Fibroblast of skin of abdomen (primary cell): ENCODE measurements at places on chromosomes 1 and 21.

GRCh38 chr1:209899948-209900347, 38.1 kb upstream of the SYT14 start:
- no peak for DNase-seq

GRCh38 chr1:210232511-210233215, at the start of gene SERTAD4:
Gene SERTAD4, plus strand, starts transcription at chr1:210232796. Its CDS starts 5,165 bp downstream, at chr1:210237961.
- DNase-seq = no peak

GRCh38 chr1:32393832-32394140, 455 bp downstream of the BSDC1 start:
- peak; percentile 4 for DNase-seq

DNA sequence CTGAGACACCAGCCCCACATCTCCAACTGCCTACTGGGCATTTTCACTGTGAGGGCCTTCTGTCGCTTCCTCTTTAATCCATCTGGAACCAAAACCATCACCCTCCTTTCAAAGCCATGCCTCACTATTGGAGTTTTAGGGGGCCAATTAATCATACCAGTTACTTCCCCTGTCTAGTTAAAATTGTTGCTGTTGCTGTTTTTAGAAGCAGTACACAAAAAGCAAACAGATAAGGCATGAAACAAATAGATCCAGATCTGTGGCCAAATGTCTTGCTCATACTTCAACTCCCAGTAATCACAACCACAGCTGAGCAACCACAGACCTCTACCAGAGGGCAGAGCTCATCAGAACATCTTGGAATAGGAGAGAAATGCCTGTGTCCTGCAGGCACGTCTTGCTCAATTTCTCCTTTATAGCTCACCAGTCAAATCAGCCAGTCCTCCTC, 133.8 kb upstream of the C1orf105 start:
- DNase-seq = peak; percentile 89

- DNase-seq = no peak
Measured at GRCh38 chr1:22190251-22190650, 47.4 kb upstream of the WNT4 start.

GRCh38 chr1:65392497-65392896, 28.0 kb upstream of the LEPR start:
- DNase-seq = no peak

- peak; percentile 50 for DNase-seq
Measured at GRCh38 chr1:109722908-109723691, 11.0 kb downstream of the GSTM5 start.

- no peak for DNase-seq
Measured at GRCh38 chr1:58033311-58033710, 513.2 kb downstream of the OMA1 start.

DNA sequence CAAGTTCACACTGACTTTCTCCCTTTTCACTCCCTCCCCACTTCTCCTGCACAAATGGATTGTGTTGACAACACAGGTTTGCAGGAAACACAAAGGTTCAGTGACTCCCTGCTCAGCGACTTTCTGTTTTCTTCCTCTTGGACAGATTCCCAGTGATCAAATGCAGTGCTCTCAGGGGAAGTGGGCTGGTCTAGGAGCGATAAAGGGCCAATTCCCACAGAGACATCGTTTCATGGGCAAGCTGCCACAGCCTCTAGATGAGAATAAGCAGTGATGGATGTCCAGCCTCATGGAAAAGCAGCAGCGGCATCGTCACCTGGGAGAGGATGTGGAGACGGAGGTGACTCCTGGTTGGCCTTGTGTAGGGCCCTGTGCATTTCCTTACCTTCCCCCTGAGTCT, 30.6 kb downstream of the FYB2 start:
- DNase-seq = no peak

DNA sequence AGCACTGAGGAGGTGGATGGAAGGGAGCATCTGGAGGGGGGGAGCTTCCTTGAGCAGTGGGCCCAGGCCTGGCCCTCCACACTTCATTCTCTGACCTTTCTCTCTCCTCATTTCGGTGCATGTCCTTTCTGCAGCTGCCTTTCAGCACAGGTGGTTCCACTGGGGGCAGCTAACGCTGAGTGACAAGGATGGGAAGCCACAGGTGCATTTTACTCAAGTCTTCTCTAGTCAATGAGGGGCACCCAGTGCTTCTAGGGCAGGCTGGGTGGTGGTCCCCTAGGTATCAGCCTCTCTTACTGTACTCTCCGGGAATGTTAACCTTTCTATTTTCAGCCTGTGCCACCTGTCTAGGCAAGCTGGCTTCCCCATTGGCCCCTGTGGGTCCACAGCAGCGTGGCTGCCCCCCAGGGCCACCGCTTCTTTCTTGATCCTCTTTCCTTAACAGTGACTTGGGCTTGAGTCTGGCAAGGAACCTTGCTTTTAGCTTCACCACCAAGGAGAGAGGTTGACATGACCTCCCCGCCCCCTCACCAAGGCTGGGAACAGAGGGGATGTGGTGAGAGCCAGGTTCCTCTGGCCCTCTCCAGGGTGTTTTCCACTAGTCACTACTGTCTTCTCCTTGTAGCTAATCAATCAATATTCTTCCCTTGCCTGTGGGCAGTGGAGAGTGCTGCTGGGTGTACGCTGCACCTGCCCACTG, 43.2 kb downstream of the YARS1 start:
- DNase-seq = no peak

- no peak for DNase-seq
Measured at GRCh38 chr1:53486395-53487026, 27.3 kb downstream of the DMRTB1 start.

GRCh38 chr1:61138921-61139774, 56.8 kb downstream of the NFIA start:
- peak; percentile 26 for DNase-seq

- DNase-seq = no peak
Measured at GRCh38 chr21:26570203-26570602, 2.9 kb downstream of the CYYR1 start.

- DNase-seq = no peak
Measured at GRCh38 chr1:98923667-98924066, 81.0 kb downstream of the PLPPR5 start.

DNA sequence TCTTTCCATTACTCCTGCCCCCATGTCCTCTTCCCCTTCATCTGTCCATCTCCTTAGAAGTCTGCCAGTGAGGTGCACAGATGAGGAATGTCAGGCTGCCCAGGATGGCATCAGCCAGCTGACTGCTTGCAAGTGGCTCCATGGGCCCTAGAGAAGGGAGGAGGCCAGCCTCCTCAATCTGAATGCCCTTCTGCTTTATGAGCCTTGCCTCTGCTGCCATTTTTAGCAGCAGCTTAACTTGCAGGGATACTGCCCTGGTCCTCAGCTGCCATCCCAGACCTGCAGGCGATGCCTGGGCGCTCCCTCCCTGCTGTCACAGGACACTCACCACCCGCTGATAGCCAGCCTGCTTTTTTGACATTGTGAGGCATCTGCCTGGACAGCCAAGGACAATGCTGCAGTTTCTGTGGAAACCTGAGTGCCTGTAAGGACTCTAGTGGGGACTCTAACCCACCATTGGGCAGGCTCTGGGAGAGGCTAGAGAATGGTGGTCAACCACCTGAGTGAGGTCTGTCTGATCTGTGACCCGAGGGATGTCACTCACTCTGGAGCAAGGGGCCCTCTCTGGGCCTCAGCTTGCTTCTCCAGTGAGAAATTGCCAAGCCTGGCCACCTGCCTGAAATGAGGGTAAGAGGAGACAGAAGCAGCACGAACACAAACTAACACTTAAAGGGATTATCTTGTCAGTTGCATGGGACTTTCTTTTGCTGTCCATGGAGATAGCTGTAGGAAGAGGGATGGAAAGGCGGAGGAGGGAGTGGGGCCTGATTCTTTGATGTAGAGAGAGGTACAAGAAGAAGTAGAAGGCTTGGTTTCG, 185.0 kb downstream of the MIS18A start:
- no peak for DNase-seq

GRCh38 chr1:59044535-59045121, 252.3 kb upstream of the FGGY start:
- no peak for DNase-seq

DNA sequence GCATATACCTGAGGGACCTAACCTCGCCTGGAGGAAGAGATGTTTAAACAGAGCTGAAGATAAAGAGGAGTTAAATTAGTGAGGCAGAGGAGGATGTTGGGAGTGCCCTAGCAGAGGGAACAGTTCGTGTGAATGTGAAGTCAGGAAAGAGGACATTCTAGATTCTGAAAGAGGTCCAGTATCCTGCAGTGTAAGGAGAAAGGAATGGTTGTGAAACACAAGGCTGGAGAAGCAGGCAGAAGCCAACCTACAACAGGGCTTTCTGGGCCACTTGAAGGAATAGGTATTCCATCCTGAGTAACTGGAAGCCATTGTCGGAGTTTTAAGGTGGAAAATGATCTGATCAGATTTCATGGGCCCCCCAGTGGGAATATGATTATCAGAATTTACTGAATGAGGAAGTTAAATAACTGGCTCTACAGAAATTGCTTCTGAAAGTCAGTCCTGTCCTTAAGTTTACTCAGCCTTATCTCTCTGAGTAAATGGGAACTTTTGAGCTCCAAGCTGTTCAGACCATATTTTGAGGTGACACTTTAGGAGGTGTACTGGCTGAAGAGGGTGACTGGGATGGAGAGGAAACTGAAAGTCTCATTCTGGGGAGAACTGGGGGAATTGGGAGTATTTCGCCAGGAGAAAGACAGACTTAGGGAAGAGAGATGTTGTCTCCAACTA, 24.4 kb upstream of the FAAH start:
- DNase-seq = no peak

DNA sequence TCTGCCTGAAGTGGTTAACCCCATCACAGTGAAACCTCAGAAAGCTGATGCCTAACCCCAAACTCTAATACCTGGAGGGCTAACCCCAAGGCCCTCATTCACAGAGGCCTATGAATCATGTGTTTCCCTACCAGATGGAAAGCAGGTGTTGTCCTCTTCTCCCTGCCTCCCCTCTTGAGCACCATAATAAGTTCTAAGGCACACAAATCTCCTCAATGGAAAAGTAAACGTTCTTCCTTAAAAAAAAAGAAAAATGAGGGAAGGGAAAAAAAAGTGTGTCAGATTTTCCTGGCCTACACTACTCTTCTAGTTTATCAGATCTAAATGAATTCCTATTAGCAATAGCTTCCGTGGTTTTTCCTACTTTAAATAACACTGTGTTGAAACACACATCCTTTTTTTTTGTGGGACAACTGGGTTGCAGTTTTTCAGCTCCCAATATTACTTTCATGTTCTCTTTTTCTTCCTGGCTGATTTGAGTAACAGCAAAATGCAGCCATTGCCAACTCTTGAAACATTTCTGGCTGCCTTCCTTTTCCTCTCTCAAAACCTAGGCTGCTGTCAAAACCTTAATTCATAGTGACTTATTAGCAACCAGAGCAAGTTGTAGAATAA, 43.2 kb downstream of the SLC44A3 start:
- peak; percentile 80 for DNase-seq

GRCh38 chr1:159800177-159800930, 1.8 kb upstream of the FCRL6 start:
- peak; percentile 9 for DNase-seq

- no peak for DNase-seq
Measured at GRCh38 chr1:192552760-192553191, 22.8 kb upstream of the RGS1 start.

GRCh38 chr1:162475539-162476185, 22.0 kb upstream of the UHMK1 start:
- DNase-seq = no peak

- DNase-seq = no peak
Measured at GRCh38 chr1:110336300-110337039, 2.7 kb upstream of the RBM15 start.

GRCh38 chr21:35748678-35749314, 311.5 kb downstream of the SETD4 start:
- no peak for DNase-seq

- DNase-seq = no peak
Measured at GRCh38 chr1:246113555-246114095, 393.5 kb downstream of the SMYD3 start.

- DNase-seq = no peak
Measured at GRCh38 chr21:44379991-44380865, 26.8 kb downstream of the TRPM2 start.

- DNase-seq = no peak
Measured at GRCh38 chr1:233261695-233262094, 33.8 kb downstream of the PCNX2 start.

DNA sequence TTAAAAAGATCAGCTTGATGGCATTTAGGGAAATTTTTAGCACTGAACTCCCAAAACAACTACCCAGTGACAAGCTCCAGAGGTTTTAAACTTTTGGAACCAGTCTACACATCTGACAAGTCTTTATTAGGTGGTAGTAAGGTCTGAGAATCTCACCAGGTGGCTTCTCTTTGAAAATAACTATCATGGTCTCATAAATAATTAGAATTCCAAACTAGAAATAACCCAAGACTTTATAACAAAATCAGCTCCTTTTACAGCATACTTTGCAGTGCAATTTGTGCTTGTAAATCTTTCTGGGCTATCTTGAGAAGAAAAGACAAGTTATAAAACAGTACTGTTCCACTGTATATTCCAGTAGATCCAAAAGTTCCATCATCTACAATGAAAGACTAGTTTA, 108.7 kb downstream of the LTN1 start:
- no peak for DNase-seq

DNA sequence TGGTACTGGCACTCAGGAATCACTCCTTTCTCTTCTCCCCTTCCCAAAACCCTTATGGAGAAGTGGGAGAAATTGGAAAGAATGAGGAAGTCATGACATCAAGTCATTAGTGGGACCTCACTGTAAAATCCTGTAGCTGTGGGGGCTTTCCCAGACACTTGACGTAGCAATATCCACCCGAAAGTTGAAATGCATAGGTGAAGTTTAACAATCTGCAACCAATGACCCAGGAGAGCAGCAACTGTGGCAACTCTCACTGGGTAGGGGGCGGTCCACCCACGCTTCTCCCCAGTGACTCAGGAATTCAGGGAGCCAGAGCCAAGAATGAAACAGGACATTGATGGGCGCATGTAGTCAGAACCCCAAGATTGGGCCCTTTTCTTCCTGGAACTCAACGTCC, 27.0 kb downstream of the ABCA4 start:
- no peak for DNase-seq

DNA sequence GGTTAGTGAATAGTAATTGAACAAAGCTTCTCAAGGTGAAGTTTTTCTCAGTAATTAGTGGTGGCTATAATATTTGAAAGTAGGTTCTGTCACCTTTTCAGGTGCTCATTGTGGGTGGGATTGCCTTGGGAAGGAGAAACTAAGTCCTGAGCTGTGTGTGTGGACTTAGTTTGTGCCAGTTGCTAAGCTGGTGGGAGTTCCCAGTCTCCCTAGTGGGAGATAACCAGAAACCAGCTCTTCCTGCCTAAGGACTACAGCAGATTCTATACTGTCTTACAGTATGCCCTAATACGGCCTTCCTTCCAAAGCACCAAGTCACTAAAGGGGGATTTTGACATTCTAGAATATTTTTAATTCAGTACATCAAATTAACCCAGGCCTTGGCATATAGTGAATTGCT, 94.3 kb downstream of the PTBP2 start:
- no peak for DNase-seq

DNA sequence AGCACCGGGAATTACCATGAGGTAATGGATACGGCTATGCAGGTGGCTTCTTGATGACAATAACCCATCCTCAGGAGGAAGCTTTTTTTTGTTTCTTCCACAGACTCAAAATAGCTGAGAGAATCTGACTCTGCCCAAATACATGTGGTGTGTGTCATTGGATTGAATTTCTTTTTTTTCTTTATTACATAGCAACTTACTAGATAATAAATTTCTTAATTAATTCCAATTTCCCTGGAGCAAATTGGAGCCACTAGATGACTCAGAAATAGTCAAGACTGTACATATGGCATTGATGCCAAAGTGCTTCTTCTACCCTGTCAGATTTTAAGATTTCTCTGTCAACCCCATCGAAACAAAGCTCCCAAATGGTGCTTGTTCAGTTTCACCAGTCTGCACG, 42.7 kb downstream of the L1TD1 start:
- peak; percentile 14 for DNase-seq

- DNase-seq = no peak
Measured at GRCh38 chr21:34558166-34558565, 46.2 kb upstream of the KCNE1 start.

- DNase-seq = peak; percentile 92
Measured at GRCh38 chr1:39387452-39387851, 104.0 kb upstream of the BMP8A start.
